ENCODE measurements at places on chromosomes 6 and 20.

DNA sequence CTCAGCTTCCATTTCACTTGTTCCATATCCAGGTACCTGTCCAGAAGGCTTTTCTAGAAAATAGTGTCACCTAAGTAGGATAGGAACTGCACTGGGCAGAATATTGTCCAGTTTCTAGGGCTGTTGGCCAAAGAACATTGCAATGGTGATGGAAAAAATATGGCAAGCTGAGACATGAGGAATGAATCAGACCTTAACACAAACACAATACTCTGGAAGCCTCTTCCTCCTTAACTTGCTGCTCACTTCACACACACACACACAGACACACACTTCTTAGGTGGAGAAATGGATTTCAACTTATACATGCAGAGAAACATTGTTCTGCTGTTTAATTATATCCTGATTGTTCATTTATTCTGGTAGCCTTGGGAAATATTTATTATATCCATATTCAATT is 203.0 kb upstream of the RGS17 start:
- no peak for DNase-seq

- no peak for DNase-seq
Measured at GRCh38 chr6:71473926-71474325, 185.3 kb downstream of the OGFRL1 start.

DNA sequence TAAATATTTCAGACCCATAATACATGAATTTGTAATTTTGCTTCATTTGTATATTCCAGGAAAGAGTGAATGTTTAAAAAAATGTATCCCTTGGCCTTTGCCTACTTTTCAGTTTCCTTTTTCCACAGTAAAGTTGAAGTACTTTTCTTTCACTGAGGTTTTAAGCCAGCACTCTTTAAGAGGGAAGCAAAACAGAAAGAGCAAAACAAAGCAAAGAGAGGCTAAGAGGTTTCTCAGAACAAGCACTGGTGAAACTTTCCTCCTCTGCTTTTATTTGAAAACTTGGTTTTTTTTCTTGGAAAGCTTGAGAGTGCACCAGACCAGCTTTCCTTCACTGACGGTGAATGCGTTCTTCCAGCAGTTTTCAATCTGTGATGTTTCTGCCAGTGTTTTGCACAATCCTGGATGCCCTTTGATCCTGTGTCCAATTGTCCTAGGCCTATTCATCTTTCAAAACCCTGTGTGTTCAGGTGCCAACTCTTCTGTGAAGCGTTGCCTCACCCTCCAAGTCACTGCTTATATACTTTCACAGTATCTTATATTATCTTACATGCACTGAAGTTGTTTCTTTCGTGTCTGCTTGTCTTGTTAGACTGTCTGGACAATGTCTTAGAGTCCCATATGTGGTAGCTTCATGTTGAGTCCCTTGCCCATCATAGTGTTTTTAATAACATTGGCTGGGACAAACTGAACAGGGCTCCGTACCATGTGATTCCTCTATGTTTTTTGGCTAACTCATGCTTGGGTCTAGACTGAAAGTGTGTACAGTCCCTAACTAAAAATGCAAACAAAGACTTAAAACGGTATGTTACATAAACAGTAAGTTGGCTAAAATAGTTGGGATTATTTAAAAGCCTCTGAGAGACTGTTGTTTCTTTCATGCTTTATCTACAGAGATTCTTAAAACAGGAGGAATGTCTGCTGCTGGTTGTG is 1.9 kb downstream of the RNF217 start:
- DNase-seq = no peak

DNA sequence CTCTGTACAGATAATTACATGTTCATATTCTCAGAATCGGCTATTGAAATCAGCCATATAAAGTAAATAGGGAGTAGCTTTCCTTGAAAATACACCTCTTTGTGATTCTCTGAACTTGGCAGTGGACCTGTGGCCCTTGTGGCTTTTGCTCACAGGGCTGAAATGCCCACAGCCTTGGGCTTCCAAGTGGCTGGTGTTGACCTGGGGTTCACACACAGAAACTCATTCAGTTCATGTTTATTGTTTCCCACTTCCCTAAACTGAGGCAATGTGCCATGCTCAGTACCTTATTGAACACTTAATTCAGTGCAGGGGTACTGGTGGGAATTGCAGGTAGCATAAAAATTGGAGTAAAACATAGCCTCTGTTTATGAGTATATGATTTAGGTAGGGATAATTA is 19.1 kb upstream of the TULP4 start:
- DNase-seq = no peak

GRCh38 chr20:24723647-24724352 is 225.3 kb upstream of the CST7 start:
- DNase-seq = no peak

DNA sequence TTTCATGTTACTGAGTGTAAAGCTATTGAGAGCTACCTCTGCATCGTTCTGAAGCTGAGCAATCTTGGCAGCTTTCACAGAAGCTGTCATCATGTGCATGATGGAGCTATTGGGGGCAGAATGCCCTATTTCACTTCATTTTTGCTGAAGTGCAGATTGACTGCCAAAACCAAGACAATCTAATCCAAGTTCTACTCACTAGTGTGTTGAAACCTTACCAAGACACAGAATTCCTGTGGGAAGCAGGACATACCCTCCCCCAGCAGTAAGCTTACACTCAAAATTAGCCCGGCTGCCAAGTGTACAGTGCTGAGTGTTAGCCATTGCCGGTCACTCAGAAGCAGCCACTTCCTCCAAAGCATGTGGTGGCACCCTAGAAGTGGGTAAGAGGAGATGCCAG is 177.3 kb upstream of the TENT5A start:
- DNase-seq = no peak

DNA sequence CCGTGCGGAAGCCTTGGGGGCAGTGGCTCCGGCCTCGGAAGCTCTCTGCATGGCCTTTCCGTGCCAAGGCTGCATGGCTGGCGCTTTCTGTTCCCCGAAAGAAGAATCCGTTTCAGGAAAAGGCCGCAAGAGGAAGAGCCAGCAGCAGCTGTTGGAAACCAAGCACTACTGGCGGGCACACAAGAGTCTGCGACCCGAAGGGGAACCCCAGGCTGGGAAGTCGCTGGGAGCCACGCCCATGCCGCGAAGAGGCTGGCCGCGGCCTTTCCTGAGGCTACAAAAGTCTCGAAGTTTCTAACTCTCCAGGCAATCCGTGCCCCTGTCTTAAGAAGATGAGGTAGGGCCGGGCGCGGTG is at the start of gene CGAS:
CGAS (minus strand) TSS at position 191 of the 355 bp plus-strand sequence; CDS start at position 75, 116 bp downstream.
- DNase-seq = no peak

DNA sequence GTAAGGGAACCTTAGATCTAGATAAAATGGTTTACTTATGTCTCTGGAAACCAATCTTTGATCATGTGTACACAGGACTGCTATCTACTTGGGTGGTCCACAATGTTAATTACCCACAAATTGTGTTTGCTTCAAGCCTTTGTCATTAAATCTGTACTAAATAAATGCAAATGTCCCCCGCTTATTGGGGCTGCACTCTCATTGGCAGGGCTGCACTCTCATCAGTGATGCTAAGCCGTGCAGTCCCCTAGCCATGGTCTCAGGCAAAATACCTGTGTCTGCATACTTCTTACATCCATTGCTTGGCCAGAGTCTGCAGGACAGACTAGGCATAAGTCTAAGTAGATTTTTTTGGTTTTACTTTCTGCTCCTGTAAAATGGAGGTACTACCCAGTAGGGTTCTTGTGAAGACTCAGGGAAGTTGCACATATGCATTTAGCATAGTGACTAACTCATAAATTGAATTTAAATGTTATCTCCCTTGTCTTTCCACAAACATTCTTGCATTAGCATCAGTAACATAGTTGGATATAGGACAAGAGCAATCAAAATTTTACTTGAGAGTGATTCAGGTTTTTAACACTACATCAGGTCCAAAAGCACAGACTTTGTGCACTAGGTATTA is 117.4 kb downstream of the ASCC3 start:
- DNase-seq = no peak

DNA sequence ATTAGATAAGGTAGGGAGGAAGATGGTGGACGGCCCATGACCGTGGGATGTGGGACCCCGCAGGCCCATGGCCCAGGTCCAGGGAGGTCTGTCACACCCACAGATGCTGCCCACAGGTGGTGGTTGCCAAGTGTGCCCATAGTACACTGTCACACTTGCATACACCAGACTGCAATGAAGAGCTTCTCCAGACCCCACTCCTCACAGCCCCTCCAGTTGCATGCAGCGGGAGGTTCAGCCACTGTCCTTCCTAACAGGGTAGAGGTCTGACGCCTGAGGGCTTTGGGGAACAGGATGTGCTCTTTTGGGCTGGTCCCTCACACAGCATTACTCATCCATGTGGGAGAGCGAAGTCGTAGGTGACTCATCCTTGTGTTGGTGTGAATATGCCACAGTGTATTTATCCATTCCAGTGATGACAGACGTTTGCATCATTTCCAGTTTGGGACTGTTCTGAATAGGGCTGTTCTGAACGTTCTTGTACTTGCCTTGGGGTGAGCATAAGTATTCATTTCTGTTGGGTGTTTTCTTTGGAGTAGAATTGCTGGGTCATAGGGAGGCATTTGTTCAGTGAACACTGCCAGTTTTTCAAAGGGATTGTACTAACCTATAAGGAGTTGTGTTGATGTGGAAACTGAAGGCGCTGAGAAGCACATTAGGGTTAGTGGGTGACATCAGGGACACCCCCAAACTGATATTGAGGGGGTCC is 10.1 kb upstream of the PYGB start:
- DNase-seq = no peak

DNA sequence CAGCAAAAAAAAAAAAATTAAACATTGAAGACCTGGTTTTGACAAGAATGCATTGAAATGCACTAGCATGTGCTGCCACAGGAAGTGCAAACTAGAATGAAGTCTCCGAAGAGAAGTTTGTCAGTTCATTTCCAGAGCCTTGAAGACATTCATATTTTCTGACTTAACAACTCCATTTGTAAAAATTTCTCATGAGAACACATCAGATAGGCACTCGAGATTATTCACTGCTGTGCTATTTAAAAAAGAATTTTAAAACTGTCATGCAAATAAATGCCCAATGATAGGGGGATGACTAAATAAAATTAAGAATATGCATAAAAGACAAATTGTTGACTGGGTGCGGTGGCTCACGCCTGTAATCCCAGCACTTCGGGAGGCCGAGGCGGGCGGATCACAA is 394.6 kb upstream of the JARID2 start:
- no peak for DNase-seq

DNA sequence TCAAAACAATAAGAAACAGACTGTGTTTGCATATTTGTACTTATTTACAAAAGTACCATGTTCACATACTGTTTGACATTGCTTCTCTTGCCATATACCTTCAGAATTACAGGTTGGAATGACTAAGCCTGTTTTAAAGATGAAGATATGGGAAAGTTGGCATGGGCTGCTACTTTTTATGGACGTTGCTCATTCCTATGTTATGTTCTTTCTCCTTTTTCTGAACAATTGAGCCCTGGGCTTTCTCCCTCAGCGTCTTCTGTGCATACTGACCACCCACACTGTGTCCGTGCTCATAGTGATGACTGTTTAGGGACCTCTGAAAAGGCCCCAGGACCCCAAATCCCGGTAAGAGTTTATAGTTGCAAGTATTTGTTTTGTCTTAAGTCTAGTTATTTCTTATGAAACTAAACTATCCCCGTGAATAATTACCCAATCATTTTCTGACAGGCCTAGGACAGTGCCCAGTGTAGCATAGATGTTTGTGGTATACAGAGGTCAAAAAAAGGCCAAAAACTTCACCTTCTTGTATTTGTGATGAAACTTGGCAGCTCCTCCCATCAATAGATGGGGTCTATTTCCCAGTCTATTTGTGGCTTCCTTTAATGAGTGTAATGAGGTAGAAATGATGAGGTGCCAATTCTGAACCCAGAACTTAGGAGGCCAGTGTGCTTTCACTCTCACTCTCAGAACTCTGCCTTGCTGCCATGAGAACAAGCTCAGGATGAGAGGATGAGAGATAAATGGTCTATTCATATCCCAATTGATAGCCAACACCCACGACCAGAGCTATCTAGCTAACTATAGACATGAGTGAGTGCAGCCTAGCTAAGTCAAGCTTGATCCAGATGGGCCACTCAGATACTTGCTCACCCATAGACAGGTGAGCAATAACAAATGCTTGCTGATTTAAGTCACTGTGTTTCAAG is 40.9 kb downstream of the GSTA4 start:
- no peak for DNase-seq
